Stimulated activated CD8-positive, alpha-beta memory T cell treated with anti-CD3 and anti-CD28 coated beads, Interleukin-2, amount 100 ng/mL, for 1 hour (primary cell): ENCODE measurements at places on chromosomes 6 and 20.

DNA sequence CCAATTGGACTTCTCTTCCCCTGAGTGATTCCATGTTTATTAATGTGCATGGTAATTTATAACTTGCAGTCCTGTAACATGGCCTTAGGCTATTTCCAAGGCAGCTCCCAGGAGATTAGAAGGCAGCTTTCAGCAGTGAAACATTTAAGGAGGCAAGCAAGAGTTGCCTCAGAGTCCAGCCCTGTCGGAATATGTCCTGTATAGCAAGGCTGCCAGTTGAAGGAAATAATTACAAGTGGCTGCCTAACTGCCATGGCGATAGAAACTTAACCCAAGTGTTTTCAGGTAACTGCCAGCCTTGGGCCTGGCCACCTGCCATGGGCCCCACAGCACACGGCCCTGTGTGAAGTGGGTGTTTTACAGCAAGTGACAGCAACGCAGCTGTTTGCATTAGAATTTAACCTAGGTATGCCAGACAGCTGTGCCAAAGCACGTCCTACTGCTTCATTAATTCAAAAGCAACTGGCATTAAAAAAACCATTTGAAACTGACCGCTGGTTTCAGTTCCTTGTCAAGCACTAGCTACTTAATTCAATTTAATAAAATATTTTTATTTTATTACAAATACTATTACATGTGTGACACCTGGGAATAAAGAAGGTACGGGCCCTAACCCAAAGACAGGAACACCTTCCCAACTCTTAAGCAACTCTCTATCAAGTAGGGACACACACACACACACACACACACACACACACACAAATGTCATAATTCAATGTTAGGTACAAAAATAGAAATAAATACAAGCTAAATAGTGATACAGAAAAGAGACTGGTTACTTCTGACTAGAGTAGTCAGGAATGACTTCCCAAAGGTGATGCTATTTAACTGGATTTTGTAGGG is 151.8 kb upstream of the HEY2 start:
- no peak for DNase-seq

GRCh38 chr20:63687419-63688178 is 8.9 kb upstream of the TNFRSF6B start:
- no peak for DNase-seq

DNA sequence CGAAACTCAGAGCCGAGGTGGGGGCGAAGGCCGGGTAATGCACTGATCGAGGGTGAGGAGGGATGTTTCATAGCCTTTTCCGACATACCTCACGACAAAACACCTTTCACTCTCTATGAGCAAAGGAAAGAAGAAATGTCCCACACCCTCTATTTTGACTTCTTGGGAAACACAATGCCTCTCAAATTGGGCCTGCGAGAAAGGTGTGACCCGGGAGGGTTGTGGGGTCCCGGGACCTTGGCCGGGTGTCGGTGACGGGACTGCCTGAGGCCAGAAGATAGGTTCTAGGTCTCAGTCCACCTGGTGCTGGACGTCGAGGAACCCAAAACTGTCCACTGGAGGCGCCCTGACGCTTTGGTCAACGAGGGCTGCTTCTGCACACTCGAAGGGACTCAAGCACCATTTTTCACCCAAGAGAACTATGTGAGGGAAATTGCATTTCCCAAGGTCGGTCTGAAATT is 41.1 kb upstream of the OSTM1 start:
- DNase-seq, result no peak

DNA sequence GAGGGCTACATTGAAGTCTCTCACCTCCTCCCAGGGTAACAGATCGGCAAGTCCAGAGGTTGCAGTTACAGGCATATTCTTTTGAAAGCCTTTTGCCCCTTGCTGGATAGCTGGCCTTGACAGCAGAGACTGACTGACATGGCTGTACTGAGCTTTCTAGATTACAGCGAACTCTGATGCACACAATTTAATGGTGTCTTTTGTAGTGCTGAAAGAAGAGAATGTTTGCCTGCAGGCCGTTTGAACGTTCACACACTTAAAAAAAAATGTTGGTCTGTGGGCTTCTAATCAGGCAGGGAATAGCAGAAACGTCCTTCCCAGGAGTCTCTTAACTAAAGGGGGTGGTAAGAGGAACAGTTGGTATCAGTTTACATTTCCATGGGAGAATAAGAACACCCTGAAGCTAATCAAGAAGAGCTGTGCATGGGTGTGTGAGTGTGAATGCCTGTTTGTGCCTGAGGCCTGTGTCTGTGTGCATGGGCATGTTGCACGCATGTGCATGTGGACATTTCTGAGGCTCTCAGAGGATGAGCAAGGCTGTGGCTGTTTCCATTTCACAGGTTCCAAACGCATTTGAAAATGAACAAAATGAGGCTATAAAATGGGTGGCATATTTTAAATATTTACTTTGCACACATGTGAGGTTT is 213.9 kb upstream of the SSTR4 start:
- no peak for DNase-seq

DNA sequence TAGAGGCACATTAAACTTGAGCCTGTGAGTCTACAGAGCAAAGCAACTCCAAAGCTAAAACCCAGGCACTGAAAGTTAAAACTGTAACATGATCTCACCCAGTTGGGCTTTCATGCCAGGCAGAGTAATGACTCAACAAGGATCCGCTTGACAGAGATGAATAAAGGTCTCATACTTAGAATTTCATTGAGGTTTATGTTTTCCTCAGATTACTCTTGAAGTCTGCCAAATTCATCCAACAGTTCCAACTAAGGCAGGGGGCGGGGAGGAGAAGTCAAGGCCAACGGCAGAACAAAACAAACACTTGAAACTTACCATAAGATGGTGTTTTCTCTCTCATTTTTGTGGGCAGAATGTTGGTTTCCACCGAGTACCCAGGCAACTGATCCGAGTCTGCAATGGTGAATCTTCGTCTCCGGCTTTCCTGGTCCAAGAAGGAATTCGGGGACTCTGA is 54.0 kb upstream of the IPCEF1 start:
- no peak for DNase-seq

DNA sequence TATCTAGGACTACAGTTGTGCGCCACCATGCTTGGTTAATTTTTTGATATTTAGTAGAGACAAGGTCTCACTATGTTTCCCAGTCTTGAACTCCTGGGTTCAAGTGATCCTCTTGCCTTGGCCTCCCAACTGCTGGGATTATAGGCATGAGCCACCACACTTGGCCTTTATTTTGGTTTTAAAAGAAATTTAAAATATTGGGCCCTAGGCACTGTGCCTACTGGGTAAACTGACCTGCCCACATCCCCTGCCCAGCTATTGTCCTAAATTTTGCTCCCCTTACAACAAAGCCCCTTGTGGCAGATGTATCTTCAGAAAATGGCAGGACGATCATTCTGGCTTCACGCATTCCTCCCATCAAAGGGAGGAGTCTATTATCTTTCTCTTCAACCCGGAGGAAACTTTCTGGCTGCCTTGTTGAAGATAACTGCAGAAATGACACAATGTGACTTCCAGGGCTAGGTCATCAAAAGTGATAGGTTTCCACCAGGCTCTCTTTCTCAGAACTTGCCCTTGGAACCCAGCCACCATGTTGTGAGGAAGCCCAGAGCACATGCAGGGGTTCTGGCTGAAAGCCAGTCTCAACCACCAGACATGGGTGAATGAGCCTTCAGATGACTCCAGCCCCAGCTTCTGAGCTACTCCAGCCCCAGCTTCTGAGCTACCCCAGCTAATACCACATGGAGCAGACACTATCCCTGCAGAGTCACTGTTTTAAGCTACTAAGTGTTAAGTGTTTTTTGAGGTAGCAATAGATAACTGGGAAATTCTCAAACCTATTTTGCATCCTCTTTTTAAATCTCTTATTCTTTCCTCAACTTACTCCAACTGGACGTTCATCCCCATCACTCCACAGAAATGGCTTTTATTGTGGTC is 4.6 kb upstream of the GUCA1B start:
- DNase-seq, result no peak

GRCh38 chr6:2749969-2750600 is 637 bp downstream of the MYLK4 start:
- DNase-seq, result peak; percentile 33

DNA sequence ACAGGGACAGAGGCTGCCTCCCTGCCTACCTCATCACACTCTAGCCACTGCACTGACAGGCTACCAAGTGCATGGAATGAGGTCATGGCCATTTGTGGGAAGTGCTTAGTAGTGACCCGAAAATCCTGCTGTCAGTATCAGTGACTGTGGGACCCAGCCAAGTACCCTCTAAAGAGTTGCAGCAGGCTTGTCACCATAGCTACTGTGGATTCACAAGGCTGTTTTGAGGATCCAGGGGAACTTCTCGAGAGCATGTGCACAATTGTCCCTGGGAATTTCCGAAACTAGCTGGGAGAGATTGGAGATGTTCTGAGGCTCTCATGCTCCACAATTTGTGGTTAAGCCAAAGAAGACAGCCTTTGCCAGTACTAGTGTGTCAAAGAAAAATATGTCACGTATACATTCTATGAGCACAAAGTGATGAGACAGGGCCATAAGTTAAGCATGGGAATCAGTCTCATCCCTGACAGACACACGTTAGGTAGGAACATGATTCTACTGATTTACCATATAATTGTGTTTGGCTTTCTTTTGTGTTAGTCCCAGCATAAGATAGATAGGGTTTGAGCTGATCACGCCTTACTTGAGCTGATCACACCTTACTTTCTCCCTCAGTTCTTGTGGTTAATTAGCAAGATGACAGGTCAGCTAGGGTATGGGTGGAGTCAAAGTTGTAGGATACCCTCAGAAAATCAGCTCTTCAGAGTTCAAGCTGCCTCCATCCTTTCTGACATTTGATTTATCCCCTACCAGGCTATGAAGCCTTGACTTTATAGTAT is 42.6 kb upstream of the TMEM170B start:
- no peak for DNase-seq
